Stimulated activated CD8-positive, alpha-beta memory T cell treated with anti-CD3 and anti-CD28 coated beads, Interleukin-2, amount 100 ng/mL, for 1 hour (primary cell): ENCODE measurements at places on chromosomes 1 and 21.
A peak's percentile ranks its signal among the peaks of the same experiment; 100 is the strongest.

DNA sequence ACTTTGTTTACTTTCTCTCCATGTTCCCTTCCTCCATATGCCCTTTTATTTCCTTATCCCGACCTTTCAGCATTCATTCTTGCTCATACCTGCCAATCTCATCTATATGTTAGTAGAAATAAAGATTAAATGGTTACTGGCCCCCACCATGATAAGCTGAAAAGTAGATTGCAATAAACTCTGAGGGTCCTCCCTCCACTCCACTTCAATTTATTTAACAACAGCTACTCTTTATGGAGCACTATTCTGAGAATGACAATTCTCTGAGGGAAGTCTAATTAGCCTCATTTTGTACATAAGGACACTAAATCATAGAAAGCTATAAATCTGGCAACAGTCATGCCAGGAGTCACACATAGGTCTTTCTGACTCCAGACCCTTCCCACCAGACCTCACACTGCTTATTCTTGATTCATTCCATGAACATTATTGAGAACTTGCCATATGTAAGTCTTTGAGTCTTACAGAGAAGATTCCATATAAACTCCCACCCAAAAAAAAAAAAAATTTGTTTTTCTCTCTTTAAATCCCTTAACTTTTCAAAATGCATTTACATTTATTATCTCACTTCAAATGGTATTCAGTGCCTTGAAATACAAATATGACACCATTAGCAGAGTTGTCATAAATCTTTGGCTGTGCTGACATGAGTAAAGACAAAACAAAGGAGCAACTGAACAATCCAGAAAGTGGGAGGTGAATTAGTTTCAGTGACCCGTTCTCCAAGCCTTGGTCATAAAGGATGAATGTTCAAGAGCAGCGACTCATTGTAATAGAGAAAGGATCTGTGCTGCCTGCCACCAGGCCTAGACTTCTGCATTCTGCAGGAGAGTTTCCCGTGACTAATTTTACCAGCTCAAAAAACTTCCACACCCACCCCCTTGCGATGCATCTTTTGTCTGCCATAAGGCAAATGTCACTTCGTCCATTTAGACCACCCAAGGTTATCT lies 28.5 kb downstream of the PALMD start:
- DNase-seq, result no peak

DNA sequence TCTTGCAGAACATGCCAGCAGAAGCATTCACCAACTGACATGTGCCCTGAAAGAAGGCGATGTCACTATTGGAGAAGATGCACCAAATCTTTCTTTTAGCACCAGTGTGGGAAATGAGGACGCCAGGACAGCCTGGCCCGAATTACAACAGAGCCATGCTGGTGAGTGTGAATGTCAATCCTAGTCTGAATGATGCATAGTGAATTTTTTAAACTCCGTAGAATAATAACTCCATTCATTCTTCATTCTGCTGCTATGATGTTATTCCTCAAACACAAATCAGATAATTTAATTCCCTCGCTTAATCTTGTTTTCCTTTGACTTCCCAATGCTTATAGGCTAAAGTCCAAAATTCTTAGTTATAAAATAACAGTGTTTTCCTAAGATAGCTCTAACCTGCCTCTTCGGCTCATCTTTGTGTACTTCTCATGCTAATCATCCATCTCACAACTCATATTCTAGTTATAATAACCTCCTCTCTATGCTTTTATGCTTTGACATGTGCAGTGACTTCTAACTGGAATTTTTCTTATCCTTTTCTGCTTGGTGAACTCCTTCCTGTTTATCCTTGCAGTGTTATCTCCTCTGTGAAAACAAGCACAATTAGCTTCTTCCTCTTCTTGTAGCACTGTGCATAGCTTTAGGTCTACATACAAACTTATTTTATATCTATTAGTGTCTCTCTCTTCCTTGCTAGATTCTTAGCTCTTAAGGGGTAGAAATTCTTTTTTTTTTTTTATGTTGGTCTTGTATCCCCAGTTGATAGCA lies 14.4 kb downstream of the SDCCAG8 start:
- DNase-seq, result no peak

- DNase-seq, result no peak
These were observed 381.6 kb downstream of the SIPA1L2 start for GRCh38 chr1:232248276-232248820.

- DNase-seq, result no peak
These were observed 54.4 kb upstream of the STUM start for GRCh38 chr1:226494092-226494609.

GRCh38 chr1:234288946-234289345 lies 84.3 kb upstream of the COA6 start:
- DNase-seq, result no peak

DNA sequence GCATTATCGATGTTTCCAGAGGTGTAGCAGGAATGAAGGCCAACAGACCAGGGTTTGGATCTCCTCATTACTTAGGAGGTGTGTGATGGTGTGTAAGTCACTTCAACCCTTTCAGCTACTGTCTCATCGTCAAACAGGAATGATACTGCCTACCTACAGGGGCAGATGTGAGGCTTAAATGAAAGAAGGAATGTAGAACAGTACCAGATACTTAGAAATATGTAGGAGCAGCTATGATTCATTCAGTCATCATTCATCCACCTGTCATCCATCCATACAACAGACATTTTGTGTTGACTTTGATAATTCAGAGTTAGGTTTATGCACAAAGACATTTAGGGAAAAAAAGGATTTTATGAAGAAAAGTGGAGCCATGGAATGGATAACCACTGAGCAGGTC lies 486.9 kb upstream of the DAB1 start:
- DNase-seq, result no peak

GRCh38 chr1:107941123-107941522 lies 23.9 kb downstream of the VAV3 start:
- DNase-seq, result no peak

GRCh38 chr1:31510304-31510703 lies 66.0 kb upstream of the TINAGL1 start:
- no peak for DNase-seq

GRCh38 chr1:150321826-150322166 lies 463 bp downstream of the PRPF3 start:
- no peak for DNase-seq

- peak; percentile 36 for DNase-seq
These were observed 179.4 kb downstream of the HIVEP3 start for GRCh38 chr1:41739061-41739955.

- DNase-seq, result no peak
These were observed 24.0 kb upstream of the CACYBP start for GRCh38 chr1:174975764-174976163.

DNA sequence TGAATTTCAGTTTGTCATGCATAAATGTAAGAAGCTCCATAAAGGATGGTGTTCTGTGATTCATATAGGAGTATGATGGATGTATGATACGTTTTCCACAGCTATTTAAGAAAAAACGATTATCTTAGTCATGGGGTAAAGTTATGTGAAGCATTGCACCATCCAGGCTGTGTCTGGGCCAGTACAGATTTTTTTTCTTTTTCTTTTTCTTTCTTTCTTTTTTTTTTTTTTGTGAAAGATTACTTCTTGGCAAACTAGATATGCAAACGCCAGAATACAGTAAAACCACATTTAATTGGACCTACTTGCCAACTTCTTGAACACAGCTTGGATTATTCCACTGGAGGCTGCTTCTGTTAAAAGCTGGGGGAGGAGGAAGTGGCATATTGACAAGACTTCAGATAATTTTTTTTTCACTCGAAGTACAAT lies 14.9 kb downstream of the ZBTB18 start:
- DNase-seq, result no peak

GRCh38 chr1:217482356-217483102 lies 148.4 kb downstream of the GPATCH2 start:
- no peak for DNase-seq

DNA sequence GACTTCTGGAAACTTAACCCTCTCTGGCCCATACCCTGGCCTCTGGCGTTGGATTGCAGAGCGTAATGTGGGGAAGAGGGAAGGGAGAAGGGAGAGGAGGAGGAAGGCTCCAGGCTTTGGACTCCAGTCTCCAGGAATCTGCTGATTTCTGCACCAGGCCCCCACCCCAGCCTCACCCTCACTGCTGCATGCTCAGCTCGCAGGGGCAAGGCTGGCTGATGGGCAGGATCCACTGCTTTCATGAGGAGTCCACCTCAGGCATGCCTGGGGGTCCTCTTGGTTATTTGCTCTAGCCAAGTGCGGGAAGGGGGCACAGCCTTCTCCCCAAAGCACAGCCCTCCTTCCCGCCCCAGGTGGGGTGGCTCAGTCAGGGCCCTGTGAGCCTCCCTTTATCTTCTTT lies 3.7 kb downstream of the OLFML3 start:
- DNase-seq, result no peak

GRCh38 chr1:1291548-1292441 lies 11.6 kb downstream of the SCNN1D start:
- peak; percentile 42 for DNase-seq

GRCh38 chr1:42657981-42658876 lies at the start of gene PPIH:
TSS of gene PPIH (plus strand) at chr1:42658423. CDS start at chr1:42658447, 24 bp downstream.
- DNase-seq, result peak; percentile 88

DNA sequence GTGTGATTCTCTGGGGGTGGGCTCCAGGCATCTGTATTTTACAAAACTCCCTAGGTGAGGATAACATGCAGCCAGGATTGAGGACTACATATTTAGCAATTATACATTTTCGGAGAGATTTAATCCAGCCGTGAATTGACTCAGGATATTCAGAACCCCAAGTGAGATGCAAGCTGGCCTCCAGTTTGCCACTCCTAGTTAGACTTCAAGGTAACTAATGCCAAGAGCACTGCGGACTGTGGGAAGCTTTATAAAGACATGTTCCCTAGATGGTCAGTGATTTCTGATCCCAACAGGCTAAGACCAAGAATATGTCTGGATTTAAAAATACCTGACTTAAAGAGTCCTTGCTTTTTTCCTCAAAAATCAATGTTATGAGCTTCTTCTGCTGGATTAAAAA lies 308.5 kb downstream of the NTNG1 start:
- no peak for DNase-seq

DNA sequence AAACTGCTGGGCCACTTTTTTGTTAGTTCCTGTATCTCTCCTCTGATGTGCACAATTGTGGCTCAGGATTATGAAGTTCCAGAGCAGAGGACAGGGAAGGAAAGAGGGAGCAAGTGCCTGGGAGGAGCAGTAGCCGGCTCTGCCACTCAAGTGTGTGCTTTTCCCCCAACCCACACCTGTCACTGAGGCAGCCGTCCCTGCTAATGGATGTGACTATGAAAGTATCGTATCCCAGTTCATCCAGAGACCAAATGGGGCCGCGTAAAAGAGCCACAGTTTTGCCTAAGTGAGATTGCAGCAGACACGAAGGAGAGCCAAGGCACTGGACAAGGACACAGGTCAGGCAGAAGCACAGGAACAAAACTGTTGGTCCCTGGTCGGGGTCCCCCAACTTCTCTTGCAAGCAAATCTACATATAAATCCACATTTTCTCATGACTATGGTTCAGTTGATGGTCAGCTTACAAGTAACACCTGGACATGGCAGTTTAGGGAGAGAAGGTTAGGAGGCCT lies 204.7 kb downstream of the RHOU start:
- DNase-seq, result no peak

DNA sequence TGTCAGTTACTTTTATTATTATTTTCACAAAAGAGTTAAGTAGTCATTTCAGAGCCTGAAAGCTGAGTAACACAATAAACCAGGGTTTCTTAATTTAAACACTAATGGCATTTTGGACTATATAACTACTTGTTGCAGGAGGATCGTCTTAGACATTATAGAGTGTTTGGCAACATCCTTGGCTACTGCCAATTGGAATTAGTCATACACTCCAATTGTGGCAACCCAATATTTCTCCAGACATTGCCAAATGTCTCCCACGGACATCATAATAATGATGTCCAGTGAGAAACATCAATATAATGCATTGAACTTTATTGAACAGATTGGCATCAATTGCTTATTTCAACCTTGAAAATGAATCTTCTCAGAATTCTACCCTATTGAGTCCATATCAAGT lies 441.9 kb upstream of the ADGRL4 start:
- no peak for DNase-seq
